ENCODE measurements at places on chromosomes 7 and 10. TPM values are rescaled to one million over a fixed set of nuclear protein-coding genes. Genes with fewer than 3 reads are reported as not detected.

DNA sequence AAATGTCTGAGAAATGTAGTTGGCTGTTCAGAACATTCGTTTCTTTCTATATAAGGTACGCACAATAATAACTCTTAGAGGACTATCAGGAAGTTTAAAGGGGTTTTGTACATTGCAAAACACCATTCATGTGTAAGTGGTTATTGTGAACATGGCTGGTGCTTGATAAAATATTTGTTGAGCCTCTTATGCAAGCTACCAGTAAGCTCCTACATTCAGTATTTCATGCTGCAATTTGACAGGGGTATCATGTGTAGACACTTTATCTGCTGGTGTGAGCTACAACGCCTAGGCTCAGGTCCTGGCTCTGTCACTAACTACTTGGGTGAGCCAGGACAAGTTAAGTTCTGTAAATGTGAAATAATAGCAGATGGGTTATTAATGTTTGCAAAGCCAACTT is 75.5 kb downstream of the MAP3K8 start:
- no peak for DNase-seq
- H3K4me1 ChIP-seq, result peaks cover 4% of the 10 kb centered on the region
- no peaks in the 10 kb centered on the region for H3K36me3 ChIP-seq

DNA sequence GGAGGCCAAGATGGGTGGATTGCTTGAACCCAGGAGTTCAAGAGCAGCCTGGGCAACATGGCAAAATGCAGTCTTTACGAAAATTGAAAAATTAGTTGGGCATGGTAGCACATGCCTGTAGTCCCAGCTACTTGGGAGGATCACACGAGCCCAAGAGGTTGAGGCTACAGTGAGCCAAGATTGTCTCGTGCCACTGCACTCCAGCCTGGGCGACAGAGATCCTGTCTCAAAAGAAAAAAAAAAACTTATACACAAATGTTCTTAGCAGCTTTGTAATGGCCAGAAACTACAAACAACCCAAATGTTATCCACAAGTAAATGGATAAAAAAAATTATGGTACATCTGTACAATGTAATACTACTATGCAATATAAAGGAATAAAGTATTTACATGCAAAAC is 12.6 kb downstream of the NT5C2 start:
- peaks cover 6% of the 10 kb centered on the region for H3K36me3 ChIP-seq
- no peak overlapping the region for H3K4me3 ChIP-seq
- no peak overlapping the region for H3K27ac ChIP-seq
- no peak for DNase-seq
- H3K4me1 ChIP-seq, result peaks cover 16% of the 10 kb centered on the region

DNA sequence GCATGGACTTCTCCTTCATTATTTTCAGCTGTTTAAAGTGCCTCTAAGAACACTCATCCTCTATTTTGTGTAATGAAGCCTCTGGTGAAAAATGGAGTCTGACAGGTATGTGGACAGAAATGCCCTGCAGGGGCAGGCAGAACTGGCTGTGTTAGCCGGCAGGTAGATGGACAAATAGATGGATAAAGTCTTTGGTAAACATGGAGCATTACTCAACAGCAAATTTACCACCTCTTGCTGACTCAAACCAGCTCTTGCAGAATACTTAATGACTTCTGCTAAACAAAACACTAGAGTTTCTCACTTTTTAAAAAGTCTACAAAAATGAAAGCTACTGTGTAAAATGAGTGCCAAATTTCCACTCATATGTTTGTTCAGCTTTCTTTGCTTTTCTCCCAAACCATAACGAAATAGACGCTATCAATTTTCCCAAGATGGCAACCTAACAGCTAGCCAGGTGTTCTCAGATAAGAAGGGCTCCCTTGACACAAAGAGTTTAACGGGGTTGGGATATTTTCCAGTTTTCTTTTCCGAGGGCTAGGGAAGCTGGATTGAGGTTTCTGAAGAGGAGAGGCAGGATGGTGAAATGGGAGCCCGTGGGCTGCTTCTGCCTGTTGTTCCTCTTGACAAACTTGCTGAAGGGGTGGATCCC is 71.9 kb upstream of the HABP2 start:
- no peak overlapping the region for H3K27ac ChIP-seq
- H3K4me1 ChIP-seq, result no peaks in the 10 kb centered on the region
- no peak overlapping the region for H3K4me3 ChIP-seq
- no peaks in the 10 kb centered on the region for H3K36me3 ChIP-seq
- no peaks in the 10 kb centered on the region for H3K27me3 ChIP-seq
- no peak for DNase-seq

The FFAR4 gene
- not detected for total RNA-seq

Measured in CD8-positive, alpha-beta memory T cell (primary cell).